ENCODE measurements at places on chromosomes 3 and 15.

DNA sequence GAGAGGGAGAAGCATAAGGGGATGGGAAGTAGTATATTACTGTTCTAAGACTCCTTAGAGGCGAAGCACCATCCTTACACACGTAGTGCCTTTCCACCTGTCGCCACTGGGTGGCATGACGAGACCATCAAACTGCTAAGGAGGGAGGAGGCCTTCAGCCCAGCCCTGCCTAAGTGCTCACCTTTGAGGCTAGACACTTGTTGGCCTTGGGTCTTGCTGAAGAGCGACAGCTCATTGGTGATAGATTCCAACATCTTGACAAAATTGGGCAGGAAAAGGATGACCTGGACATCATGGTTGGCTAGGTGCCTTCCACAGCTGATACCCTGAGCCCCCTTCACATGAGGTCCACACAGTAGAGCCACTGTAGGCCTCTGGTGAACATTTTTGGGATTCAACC is 19.6 kb downstream of the CLK3 start:
- peak; percentile 67 for DNase-seq

DNA sequence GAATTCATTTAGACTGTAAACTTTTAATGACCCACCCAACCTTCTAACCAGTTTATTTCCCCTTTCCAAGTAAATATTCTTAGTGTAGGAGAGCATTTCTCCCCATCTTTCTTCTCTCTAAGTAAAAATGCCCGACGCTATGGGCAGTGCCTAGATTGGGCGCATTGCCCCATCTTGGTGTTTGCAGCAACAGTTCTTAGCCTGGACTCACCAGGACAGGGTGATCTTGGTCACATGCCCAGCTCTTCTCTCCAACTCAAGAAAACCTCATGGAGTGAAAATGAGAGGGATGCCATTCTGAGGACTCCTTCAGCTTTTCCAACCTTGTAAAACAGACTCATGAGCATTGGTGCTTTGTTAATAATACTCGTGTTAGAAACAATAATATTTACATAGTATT is 76.7 kb downstream of the GHSR start:
- no peak for DNase-seq

DNA sequence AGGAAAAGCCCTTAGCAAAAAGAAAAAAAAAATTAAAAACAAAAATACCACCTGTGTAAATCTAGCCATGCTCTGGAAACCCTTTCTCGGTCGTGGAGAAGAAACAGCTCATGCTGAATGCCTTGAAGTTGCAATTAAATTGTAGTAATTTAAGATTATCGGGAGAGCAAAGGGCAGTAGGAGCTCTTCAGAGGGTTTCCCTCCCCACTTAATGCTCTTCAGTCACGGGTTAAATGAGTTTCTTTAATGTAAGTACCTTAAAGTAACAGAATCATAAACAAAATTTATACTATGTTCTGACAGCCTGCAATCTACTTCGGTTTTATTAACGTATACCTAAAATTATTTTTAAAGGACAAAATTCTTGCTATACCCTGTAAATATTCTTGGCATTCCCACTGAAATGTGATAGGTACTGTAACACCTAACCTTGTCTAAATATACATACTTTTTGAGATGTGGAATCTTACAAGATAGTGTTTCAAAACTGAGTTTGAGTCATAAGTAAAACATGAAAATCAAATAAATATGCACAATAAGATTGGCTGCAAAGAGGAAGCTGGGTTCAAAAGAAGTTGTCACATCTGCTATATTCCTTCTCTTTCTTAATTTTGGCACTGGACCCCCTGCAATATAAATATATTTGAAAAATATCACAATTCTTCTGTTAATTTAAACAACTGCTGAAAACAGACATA is 5.3 kb downstream of the FOXP1 start:
- peak; percentile 23 for DNase-seq

GRCh38 chr15:26968806-26969205 is 2.2 kb upstream of the GABRG3 start:
- no peak for DNase-seq

DNA sequence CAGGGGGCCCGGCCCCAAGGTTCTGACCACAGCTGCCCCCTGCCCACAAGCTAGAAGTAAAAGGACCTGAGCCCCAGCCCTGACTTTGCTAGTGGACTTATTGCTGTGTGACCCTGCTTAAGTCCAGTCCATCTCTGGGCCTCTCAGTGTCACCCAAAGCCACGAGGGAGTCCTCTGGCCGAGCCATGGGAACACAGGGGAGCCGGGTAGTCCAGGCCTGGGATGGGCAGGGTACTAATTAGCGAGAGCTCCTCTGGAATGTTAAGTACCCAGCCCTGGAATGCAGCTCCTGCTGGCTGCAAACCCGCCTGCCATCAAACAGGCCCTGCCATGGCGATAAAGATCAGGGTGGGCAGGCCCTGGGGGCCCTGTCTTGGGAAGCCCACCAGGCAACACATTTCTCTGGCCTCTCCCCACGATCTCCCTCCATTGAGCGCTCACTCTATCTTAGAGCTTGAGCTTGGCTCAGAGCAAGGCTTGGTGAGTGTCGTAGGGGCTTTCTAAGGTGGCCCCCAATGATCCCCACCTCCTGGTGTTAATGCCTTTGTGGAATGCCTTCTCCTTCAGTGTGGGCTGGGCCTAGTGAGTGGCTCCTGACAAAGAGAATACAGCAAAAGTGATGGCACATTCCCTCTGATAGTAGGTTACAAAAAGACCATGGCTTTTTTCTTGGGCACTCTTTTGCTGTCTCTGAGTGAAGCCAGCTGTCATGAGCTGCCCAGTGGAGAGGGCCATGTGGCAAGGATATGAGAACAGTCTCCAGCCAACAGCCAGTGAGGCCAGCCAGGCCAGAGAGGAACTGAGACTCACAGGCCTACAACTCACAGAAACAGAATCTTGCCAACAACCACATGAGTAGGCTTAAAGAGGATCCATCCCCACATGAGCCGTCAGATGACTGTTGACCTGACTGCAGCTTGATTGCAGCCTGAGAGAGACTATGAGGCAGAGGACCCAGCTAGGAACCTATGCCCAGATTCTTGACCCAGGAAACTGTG is 133.1 kb downstream of the SMAD6 start:
- DNase-seq, result peak; percentile 25

DNA sequence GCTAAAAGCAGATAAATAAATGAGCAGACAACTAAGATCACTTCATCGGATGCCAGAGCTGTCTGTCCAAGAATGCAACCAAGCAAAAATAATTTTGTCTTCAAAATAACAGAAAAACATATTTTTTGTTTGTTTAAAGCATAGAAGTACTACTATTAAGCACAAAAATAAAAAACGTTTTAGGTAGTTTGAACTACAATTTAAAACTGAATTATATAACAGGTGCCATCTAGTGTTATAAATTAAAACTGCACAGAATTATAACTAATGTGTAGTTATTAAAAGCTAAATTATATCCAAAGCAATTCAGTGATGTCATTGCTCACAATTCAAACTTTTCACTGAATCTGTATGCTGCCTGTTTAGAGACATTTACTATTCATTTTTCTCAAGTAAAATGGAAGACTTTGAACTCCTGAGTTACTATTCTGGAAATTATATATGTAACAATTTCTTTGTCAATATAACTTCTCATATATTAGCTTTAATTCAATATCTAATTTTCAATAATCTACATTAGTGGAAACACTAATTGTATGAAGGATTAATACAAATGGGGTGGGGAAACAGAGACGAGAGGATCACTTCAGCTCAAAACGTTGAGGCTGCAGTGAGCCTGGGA is 29.5 kb downstream of the LINS1 start:
- DNase-seq, result no peak

- DNase-seq, result no peak
These were observed 58.2 kb downstream of the SLC6A1 start for GRCh38 chr3:11050666-11051323.

DNA sequence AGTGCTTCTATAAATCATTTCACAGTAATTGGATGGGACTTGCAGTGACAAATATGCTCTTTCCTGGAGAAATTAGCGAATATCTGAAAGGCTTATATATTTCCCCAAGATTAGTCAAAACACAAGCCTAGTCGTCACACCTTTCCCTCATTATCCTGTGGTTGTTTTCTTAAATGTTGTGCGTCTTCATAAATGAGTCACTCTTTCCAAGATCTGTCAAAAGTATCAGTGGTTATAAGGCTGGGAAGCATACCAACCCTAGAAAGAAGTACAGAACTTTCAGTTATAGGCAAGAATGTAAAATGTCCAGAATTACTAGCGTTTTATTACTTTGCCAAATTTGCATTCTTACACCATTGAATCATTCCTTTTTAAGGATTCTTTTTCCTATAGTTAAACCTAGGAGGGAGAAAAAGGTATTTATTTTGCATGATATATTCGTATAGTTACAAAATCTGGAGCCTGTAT is 33.6 kb downstream of the TMEM212 start:
- DNase-seq, result peak; percentile 92

- DNase-seq, result no peak
These were observed 18.6 kb upstream of the ETV5 start for GRCh38 chr3:186127463-186127862.

DNA sequence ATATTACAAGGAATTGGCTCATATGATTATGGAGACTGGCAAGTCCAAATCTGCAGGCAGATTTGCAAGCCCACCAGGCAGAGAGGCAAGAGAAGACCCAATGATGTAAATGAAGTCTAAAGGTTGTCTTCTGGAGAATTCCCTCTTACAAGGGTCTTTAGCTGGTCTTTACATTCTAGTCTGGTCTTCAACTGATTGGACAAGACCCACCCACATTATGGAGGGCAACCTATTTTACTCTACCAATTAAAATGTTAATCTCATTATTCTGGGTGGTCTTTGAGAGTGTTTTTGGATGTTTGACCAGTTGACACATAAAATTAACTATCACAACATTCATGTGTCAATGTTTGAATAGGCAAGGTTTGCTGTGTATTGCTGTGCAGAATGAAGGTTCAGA is 28.0 kb upstream of the ATP11B start:
- DNase-seq, result no peak

DNA sequence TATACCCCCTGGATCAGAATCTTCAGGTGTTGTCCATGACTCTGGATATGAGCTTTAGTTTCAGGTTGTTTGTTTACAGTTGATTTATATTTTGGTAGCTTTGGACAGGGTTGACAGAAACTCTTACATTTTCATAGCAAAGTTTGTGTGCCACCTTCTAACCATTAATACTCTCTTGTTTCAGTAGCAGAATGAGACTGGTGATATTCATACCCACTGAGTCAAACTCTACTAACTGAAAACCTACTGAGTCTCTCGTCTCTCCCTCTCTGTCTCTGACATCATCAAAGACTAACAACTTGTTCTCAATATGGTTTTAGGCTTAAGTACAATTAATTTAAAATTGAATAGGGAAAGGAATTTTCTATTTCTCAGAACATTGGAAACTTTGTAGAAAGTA is 282.3 kb downstream of the CNTN6 start:
- DNase-seq, result no peak

- DNase-seq, result peak; percentile 4
These were observed 63.9 kb upstream of the BBX start for GRCh38 chr3:107458871-107459270.

DNA sequence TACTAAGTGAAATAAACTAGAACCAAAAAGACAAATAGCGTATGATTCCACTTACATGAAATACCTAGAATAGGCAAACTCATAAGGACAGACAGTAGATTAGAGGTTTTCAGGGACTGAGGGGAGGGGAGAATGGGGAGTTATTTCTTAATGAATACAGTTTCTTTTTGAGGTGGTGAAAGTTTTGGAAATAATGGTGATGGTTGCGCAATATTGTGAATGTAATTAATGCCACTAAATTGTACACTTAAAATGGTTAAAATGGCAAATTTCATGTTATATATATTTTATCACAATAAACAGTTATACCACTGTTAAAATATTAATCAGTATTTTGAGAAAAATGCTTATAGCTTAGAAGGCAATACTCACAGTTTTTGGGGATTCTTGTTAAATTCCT is 11.0 kb downstream of the UBE2E1 start:
- no peak for DNase-seq

DNA sequence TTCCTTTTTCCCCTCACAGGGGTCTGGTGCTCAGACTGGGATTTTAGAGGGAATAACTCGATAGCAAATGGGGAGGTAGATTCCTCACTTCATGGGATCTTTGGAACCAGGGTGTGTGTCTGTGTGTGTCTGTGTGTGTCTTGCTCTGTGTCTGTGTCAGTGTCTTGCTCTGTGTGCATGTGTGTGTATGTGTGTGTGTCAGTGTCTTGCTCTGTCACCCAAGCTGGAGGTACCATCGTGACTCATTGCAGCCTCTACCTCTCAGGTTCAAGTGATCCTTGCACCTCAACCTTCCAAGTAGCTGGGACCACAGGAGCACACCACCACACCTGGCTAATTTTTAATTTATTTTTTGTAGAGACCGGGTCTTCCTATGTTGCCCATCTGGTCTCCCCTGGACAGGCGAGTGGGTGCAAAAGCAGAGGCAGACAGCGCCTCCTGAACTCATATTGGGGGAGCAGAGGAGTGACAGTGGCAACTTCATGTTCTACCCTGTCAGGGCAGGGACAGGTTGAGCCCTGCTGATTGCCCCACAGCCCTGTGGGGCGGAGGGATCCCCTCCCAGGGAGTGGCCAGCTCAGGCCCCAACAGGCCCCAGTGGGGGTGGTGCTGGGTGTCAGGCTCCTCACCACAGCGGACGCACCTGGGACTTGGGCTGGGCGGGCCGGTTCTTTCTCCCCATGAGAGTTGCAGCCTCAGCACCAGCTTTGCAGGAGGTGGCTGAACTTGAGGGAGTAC is 10.4 kb upstream of the SEMA4B start:
- DNase-seq, result no peak

DNA sequence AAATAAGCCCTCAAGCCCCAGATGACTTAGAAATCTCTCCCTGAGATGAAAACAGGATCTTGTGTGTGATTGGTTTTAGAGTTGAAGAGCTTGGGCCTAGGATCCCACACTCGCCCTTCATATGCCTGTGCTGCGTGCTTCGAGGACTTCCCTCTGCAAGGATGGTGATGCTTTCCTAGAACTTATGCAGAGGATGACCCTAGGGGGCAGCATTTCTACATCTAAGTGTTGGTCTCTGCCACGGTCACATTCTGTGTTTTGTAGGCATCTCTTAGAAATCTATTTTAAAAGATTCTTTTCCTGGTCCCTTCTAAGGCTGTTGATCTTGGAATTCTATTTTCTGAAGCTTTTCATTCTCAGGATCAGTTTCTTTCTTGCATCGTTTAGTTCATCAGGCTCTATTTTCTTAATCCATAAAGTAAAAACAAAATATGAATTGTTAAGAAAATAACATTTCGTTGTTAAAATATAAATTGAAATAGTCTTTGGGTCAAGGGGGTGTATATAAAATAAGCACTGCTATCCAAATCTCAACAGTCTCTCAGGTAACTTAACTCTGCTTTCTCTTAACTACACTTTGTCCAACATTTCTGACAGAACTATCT is 45.7 kb downstream of the WDR76 start:
- DNase-seq, result peak; percentile 62

DNA sequence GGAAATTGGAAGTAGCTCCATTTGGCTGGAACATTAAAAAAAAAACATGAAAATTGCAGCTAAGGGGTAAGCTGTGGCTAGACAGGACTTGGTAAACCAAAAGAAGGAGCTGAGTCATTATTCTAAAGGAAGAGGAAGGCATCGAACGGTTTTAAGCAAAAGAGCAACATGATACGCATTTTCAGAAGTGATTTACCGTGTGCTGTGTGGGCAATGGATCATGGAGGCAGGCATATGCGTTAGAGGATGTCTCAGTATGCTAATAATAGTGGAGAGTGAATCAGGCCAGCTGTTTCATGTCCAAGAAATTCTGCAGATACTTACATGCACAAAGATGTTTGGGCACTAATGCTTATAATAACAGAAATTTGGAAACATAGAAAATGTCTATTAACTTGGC is 409.1 kb upstream of the ATP11B start:
- no peak for DNase-seq

Measured in EL (cell line).